ENCODE measurements at places on chromosomes 2 and 18.

- DNase-seq, result no peak
Measured at GRCh38 chr18:51712821-51713220, 515.3 kb upstream of the MEX3C start.

- no peak for DNase-seq
Measured at GRCh38 chr2:46849046-46849715, 66.4 kb downstream of the MCFD2 start.

GRCh38 chr2:77873506-77873905, 351.3 kb upstream of the LRRTM4 start:
- DNase-seq, result no peak

DNA sequence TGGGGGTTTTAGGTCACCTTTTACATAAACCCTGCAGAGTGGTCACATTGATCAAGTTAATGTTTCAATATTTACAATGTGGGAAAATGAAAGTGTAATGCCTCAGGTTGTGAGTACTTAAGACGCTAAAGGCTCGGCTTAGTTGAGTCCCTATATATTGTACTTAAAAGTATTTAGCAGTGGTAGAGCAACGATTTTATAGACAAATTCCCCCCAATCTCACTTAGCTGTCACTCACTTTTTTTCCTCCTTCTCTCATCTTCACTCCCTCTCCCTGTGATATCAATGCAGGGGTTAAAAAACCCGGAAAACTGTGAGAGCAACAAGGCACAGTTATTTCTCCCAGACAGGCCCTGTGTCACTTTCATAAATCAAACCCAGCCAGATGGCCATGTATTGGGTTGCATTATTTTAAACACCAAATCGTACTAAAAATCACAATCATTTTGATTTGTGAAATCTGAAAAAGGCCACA, 5.4 kb downstream of the POU3F3 start:
- DNase-seq, result no peak

GRCh38 chr2:68901199-68901514, 30.0 kb upstream of the BMP10 start:
- no peak for DNase-seq
